ENCODE measurements at places on chromosomes 12 and 14.

- no peak for DNase-seq
These were observed 23.4 kb upstream of the SSPN start for GRCh38 chr12:26172013-26172412.

GRCh38 chr12:107525719-107526554, 159.7 kb upstream of the PWP1 start:
- no peak for DNase-seq

DNA sequence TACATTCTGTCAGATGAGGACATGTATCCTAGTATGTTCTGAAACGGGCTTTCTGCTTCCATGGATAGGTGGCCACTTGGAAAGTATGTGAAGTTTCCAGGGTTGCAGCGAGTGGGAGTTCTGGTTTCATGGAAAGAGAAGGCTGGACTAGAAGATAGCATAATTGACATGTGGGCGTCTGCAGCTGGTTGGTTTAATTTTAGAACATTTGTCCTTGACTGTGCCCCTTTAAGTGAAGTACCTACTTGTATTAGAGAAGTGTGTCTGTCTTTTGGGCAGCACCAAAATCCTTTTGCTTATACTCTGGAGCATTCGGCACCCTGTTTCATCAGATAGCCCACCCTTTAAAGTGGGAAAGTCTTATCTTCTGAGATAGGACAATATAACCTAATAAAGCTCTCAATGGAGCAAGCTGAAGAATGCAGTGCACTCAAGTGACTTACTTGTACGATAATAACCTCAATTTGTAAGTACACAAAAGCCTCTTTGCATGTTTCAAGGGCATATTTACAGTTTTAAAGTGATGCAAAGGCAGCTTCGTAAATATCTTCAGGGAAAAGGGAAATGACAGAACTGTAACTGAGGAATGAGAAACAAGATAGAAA, 35.2 kb downstream of the NTN4 start:
- DNase-seq: no peak

GRCh38 chr12:124006085-124006845, 33.2 kb downstream of the ZNF664 start:
- DNase-seq: no peak

DNA sequence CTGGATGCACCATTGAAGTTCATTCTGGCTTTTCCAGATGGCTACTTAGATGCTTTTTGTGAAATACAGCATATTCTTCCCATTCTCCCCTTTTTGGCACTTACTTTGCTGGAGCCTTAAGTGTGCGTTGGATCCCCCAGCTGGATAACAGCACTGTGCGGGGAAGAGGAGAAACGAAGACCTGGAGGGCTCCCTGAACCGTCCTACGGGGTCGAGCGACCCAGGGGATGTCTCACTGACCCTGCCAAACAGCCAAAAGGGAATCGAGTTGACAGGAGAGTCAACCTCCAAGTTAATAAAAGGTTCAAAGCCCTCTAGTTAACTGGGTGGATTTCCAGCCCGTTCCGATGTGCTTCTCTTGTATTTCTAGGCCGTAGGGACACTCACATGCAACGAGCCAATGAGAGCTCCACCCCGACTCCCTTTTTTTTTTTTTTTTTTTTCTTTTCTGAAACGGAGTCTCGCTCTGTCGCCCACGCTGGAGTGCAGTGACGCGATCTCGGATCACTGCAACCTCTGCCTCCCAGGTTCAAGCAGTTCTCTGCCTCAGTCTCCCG, 1.0 kb upstream of the CAMKK2 start:
- peak; percentile 29 for DNase-seq

DNA sequence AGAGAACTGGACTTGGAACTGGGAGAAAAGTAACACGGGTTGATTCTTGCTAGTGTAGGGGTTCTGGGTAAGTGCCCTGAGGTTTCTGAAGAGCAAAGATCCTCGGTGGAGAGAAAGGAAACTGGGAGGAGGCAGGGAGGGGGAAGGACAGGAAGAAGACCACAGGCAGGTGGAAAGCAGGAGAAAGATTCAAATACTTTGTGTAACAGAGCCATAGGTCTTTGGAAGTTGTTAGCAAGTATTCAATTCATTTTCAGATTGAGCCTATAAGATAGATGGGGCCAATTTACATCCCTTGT, 1.3 kb downstream of the PNP start:
- DNase-seq: no peak

GRCh38 chr14:68756000-68756481, 36.8 kb downstream of the ZFP36L1 start:
- DNase-seq: no peak

GRCh38 chr12:114090211-114090610, 124.1 kb upstream of the RBM19 start:
- no peak for DNase-seq

DNA sequence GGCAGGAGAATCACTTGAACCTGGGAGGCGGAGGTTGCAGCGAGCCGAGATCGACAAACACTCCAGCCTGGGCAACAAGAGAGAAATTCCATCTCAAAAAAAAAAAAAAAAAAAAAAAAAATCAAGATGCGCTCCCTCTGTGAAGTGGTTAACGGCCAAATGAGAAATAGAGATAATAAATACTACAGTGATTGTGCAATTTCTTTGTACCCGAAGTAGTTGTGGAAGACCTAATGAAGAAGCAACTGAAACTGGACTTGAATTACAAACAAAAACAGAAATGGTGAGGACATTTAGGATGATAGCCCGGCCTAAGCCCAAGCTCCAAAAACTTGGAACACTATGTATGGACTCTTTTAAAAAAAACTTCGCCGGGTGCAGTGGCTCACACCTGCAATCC, 44.2 kb upstream of the CDK17 start:
- DNase-seq: no peak

DNA sequence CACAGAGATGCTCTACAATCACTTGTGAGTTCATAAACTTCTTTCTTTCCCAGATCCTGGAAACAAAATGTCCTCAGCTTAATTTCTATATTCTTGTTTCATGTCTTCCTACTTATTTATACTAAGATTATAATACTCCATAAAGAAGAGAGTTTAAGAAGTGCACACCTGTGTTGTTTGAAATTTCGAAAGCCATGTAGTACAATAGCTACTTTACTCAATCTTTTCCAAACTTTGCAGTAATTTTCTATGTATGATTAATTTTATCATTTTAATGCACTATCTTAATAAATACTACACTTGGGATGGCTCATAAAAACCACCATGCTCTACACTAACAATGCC, 300 bp upstream of the TTC5 start:
- DNase-seq: no peak

DNA sequence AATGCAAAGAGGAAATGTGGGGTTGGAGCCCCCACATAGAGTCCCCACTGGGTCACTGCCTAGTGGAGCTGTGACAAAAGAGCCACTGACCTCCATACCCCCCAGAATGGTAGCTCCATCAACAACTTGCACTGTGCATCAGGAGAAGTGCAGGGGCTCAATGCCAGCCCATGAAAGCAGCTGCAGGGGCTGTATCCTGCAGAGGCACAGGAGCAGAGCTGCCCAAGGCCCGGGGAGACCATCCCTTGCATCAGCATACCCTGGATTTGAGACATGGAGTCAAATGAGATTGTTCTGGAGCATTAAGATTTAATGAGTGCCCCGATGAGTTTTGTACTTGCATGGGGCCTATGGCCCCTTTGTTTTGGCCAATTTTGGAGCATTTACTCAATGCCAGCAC, 1023.6 kb downstream of the VRK1 start:
- no peak for DNase-seq

DNA sequence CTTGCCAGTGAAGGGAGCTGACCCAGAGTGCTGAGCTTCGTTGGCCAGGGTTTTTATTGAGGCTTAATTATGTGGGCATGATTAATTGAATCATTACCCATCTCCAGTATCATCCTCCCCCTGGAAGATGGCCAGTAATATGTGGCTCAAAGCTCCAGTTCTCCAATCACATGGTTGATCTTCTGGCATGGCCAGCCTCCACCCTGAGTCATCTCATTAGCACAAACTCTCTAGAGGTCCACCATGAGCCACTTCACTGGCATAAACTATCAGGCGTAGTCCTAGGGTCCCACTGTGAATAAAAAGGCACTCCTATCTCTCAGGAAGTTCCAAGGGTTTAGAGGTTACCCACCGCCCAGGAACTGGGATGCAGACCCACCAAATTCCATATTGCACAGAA, 135.0 kb downstream of the ANO6 start:
- DNase-seq: no peak

DNA sequence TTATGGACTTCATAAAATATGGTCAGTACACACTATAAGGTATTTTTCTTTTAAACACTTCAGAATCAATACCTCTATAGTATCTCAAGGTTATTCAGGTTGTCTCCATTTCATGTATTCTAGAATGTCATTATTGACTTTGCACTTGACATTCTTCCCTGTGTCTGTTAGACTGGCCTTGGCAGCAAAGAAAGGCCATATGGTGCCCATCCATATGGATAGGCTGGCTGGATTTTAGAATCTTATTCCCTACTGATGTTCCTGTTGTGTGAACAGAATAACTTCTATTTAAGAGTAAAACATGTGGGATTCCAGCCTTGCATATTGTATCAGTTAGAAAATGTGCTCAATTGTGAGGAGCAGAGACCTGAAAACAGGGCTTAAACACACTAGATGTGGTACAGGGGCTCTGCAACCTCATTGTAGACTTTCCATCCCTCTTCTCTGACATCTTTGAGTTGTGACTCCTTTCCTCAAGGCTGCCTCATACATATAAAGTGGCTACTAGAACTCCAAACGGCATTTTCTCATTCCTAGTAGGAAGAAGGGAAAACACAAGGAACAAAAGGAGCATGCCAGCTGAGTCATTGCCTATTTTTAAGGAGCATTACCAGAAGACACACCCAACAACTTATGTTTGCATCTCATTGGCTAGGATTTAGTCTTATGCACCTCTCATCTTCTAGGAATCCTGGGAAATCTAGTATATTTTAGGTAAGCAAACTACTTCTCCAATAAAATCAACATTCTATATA, 221.2 kb upstream of the TMPO start:
- DNase-seq: no peak
